CD4-positive, alpha-beta T cell treated with Interleukin-1 beta for 1 hour (primary cell): ENCODE measurements at places on chromosomes 1 and 21.

GRCh38 chr1:8021676-8022266, 4.3 kb downstream of the ERRFI1 start:
- no peak for DNase-seq

- DNase-seq = no peak
These were observed 318 bp downstream of the ALDH4A1 start for GRCh38 chr1:18901952-18902522.

GRCh38 chr1:179955287-179955680, 674 bp downstream of the CEP350 start:
- no peak for DNase-seq

DNA sequence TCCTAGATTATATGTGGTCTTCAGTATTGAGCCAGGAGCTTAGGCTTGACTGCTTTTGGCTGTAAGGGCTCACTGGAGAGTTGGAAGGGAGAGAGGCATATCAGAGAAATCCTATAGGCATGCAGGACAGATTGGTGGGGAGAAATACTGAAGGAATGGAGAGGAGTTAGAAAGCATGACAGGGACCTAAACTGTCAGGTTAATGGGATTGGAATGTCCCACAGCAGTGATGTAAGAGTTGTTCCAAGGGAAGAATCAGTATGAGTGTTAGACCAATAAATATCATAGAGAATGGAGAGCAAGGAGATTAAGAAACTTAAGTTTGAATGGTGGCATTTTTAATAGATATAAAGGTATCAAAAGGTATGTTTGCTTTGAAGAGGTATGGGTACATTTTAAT, 39.7 kb downstream of the SLC35A3 start:
- DNase-seq = no peak

DNA sequence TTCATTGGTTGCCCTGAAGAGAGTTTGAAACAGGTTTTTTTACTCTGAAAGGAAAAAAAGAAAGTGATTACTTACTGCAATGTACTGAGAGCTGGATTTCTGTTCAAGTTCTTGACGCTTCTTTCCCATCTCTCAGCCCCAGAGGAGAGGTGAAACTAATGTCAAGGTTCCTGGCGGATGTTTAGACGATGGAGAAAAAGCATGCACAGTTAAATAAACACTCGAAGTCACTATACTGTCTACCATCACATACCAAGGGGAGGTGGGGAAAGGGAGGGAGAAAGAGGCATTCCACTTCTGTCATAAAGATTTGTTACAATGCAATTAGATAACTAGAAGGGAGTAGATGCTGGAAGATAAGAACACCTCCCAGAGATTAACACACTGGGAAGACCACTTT, 177.0 kb upstream of the TNR start:
- no peak for DNase-seq

- DNase-seq = no peak
These were observed 489.3 kb downstream of the RWDD3 start for GRCh38 chr1:95723346-95723745.

DNA sequence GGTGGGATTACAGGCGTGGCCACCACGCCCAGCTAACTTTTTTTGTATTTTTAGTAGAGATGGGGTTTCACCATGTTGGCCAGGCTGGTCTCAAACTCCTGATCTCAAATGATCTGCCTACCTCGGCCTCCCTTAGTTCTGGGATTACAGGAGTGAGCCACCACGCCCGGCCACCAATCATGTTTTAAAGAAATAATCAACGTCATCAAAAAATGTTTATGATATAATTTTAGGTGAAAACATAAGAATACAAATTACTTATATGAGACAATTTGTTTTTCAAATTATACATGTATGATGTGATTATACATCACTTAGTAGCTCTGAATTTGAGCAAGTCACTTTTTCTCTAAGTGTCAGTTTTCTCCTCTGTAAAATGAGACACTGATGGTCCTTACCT, 31.6 kb upstream of the SSBP3 start:
- no peak for DNase-seq

GRCh38 chr1:191575180-191575579, 583.1 kb upstream of the RGS18 start:
- DNase-seq = no peak

DNA sequence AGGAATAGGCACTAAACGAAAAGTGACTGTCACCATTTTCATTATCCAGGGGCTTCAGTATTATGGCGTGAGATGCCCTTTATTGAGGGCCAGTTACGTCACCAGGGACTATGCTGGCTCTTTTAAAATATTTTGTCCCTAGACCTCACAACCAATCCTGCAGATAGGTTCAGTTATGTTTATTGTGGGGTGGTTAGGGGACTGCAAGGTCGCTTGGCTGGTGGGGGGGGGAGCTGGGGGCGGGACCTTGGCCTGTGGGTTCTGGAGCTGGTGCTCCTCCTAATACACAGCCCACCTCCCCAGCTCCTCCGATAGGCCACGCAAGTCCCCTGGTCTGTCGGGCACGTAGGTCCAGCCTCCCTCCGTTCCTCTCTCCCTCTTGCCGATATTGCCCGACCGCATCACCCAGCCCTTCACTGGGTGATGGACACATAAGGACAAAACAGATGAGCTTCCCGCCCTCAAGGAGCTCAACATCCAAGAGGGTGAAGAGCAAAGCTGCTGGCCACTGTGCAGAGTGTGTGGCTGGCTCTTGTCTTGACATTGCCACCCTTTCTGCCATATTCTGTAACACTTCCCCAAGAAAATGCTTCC, 271.8 kb downstream of the MATN1 start:
- DNase-seq = no peak

- DNase-seq = no peak
These were observed 97.0 kb downstream of the GIPC2 start for GRCh38 chr1:78142736-78143135.

DNA sequence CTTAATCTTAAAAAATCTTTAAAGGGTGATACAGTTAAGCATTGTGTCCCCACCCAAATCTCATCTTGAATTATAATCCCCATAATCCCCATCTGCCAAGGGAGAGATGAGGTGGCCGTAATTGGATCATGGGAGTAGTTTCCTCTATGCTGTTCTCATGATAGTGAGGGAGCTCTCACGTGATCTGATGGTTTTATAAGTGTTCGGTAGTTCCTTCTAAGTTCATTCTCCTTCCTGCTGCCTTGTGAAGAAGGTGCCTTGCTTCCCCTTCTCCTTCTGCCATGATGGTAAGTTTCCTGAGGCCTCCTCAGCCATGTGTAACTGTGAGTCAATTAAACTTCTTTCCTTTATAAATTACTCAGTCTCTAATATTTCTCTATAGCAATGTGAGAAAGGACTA, 10.7 kb downstream of the DHRS3 start:
- DNase-seq = no peak

DNA sequence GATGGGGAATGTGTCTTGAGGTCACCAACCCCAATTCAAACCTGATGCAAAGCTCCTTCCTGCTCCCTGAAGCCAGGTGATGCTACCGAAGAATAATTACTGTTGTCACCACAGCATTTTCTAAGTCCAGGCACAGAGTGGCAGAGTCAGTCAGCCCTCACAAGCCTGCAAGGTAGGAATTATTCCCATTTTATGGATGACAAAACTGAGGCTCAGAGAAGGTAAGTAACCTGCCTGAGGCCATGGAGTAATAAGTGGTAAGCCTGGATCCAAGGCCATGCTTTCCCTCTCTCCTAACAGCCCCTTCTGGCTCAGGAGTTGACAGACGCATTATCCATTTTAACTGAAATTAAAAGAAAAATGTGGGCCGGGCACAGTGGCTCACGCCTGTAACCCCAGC, 23.0 kb downstream of the CTNNBIP1 start:
- no peak for DNase-seq

GRCh38 chr21:41222247-41223068, 54.5 kb downstream of the BACE2 start:
- no peak for DNase-seq

DNA sequence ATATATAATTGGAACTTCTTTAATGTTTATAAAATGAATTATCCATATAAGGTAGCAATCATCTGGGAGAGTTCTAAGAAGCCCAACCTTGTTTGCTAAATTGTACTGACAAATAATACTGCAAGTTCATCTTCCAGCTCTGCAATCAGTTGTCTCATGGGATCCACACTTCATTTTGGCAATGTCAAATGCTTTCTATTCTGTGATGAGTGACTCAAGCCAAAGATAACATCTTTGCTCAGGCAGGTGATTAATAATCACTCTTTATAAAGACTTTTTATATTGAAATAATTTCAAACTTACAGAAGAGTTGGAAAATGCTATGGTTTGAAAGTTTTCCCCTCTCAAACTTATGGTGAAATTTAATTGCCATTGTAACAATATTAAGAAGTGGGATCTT, 67.2 kb downstream of the SLC44A5 start:
- no peak for DNase-seq

GRCh38 chr1:110113551-110113950, 1.3 kb downstream of the UBL4B start:
- DNase-seq = no peak

GRCh38 chr1:148353461-148354283, 129.4 kb downstream of the PPIAL4G start:
- no peak for DNase-seq

DNA sequence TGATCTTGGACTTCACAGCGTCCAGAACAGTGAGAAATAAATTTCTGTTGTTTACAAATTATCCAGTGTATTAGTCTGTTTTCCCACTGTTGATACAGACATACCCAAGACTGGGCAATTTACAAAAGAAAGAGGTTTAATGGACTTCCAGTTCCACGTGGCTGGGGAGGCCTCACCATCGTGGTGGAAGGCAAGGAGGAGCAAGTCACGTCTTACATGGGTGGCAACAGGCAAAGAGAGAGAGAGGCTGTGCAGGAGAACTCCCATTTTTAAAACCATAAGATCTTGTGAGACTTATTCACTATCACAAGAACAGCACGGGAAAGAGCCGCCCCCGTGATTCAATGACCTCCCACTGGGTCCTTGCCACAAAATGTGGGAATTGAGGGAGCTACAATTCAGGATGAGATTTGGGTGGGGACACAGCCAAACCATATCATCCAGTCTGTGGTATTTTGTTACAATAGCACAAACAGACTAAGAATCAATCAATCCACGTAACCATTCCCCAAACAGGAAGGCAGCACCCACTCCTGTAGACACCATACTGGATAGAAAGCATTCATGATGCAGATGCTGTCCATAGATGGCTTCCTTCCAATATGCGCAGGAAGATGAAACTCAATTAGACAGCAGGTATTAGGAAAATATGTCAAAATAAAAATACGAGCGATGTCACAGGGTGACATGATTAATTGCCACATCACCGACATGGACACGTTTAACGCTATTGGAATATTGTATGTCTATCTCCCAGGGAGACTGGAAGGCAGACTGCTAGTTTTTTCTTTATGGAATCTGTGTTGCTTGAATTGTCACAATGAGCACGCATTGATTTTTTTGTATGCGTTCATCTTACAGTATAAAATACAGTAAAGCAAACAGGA, 22.8 kb downstream of the ECE1 start:
- DNase-seq = no peak

- no peak for DNase-seq
These were observed 105.5 kb upstream of the TARDBP start for GRCh38 chr1:10906866-10907519.

DNA sequence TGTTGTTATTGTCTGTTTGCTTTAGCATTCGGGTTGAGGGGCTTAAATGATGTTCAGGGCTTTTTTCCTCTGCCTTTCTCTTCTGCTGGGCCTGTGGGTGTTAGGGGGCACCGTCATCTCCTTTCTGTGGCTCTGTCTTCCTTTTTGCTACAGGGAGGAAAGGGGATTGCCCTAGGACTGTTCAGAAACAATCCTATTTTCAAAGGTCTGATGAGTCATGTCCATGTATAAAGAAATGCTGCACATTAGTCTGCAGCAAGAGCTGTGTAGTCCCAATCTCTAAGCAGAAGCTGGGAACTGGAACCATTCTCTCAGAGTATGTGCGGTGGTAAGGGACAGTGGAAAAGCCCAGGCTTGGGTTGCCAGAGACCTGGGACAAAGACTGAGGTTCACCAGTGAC, 462.3 kb downstream of the OMA1 start:
- DNase-seq = no peak

DNA sequence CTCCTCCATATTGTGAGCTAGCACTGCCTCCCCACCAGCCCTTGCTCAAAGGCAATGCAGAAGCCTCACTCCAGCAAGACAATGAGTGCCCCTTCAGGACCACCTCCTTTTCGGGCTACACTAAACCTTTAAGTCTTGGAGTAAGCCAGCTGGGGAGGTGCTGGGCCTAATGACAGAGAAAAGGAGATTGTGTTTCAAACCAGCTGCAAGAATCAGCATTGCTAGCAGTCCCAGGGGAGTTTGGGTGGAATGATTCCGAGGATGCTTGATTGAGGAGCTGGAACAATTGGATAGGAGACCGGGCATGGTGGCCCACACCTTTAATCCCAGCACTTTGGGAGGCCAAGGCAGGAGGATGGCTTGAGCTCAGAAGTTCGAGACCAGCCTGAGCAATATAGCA, 54.1 kb upstream of the GPR37L1 start:
- DNase-seq = no peak

DNA sequence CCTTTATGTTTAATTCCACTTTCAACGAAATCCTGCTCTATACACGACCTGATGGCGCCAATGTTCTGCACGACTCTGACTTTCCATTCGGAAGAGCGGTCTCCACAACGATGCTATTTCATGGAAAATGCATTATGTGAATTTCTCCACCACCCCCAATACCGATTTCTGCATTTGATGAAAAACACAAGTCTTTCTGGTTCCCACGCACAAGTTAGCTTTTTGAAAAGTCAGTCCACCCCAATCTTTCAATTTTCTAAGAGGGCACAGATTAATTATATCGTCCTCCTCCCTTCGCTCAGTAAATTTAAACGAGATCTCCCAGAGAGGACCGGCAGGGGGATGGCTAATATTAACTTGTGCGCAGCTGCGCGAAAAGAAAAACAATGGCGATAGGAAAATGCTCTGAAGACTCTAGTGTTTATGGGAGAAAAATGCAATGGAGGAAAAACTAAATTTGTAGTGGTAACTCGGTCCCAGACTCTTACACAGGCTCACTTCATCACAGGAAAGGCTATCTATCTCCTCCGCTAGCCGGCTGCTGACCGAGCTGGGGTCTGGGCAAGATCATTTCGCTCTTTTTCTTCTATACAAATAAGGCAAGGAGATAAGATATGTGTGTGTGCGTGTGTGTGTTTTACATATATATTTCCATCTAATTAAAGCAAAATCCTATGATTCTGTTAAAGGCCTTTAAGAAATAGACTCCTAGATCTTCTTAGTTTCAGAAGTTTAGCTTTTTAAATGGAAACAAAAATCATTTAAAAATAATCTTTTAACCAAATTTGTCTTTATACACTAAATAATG, 1.2 kb upstream of the LHX8 start:
- DNase-seq = no peak

- no peak for DNase-seq
These were observed 12.3 kb downstream of the OBSCN start for GRCh38 chr1:228219962-228220780.

- DNase-seq = no peak
These were observed 32.6 kb downstream of the EVA1C start for GRCh38 chr21:32445101-32445500.

GRCh38 chr1:121522061-121522759, 337.4 kb downstream of the SRGAP2C start:
- no peak for DNase-seq

- DNase-seq = no peak
These were observed 53.2 kb downstream of the SPSB1 start for GRCh38 chr1:9345922-9346321.
